ENCODE measurements at places on chromosomes 1 and 21. TPM values are rescaled to one million over a fixed set of nuclear protein-coding genes. Genes with fewer than 3 reads are reported as not detected.

The FMO2 gene
- polyA plus RNA-seq, result 3.9 TPM

The VWA5B1 gene
- 0.69 TPM for polyA plus RNA-seq

The PPCS gene
- 145 TPM for polyA plus RNA-seq

The THEM5 gene
- polyA plus RNA-seq, result not detected

The KMO gene
- polyA plus RNA-seq, result 35.5 TPM

The IL20 gene
- not detected for polyA plus RNA-seq

The CD48 gene
- polyA plus RNA-seq, result 3.2 TPM

The SPRR4 gene
- polyA plus RNA-seq, result not detected

DNA sequence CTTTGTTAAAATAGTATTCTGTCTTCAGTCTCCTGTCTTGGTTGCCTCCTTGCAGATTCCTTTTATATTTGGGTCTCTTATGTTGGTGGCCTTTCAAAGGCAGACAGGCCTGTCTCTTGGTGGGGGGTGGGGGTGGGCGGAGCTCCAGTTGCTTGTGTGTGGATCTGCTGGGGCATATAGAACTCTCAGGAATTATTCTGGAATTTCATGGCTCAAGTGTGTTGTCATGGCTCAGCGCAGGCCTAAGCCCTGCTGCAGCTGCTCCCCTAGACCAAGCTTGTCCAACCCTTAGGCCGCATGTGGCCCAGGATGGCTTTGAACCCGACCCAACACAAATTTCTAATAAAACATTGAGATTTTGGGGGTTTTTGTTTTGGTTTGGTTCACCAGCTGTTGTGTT, 8.0 kb downstream of the C1orf35 start:
- no peak overlapping the region for H3K27ac ChIP-seq
- peaks cover 10% of the 10 kb centered on the region for H3K4me1 ChIP-seq
- no peaks in the 10 kb centered on the region for H3K27me3 ChIP-seq
- no peak for DNase-seq
- no peaks in the 10 kb centered on the region for H3K36me3 ChIP-seq

GRCh38 chr1:188350104-188350503, 1521.4 kb downstream of the PLA2G4A start:
- H3K4me3 ChIP-seq, result no peak overlapping the region
- H3K27me3 ChIP-seq, result no peaks in the 10 kb centered on the region
- no peak overlapping the region for H3K27ac ChIP-seq
- no peak for DNase-seq
- no peaks in the 10 kb centered on the region for H3K4me1 ChIP-seq

DNA sequence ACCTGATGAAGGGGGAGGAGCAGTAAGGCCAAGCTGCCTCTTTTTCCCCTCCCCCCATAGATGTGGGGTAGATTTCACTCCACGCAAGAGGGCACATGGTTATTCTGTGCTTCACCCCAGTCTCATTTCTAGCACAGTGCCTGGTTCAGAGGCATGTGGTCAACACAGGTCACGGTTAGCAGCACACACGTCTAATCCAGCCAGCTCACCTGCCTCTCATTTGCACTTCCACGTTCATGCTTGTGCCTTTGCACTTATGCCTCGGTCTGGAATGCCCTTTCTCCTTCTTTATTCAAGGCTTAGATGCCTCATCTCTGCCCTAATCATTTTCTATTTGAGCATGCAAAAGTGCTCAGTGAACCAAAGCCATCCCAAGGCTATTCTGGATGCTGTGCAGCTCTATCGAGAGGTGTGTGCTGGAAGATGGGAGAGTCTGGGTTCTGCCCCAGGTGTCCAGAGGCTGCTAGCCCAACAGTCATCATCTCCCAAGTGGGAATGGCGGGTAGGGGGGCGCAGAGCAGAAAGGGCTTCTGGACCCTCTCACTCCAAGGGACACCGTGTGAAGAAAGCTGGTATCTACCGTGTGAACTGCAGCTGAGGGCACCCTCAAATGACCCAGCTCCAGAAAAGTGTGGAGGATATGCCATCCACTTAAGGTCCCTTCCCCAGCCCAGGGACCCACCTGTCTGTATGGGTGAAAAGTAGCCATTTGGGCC, 2.1 kb upstream of the A3GALT2 start:
- H3K27me3 ChIP-seq, result no peaks in the 10 kb centered on the region
- H3K36me3 ChIP-seq, result peaks cover 41% of the 10 kb centered on the region
- peak; percentile 41 for DNase-seq
- peaks cover 23% of the 10 kb centered on the region for H3K4me1 ChIP-seq
- H3K4me3 ChIP-seq, result no peak overlapping the region
- H3K27ac ChIP-seq, result peak overlapping the region; percentile 56

GRCh38 chr1:43849670-43850069, 83.9 kb upstream of the ARTN start:
- H3K4me3 ChIP-seq, result no peak overlapping the region
- no peaks in the 10 kb centered on the region for H3K36me3 ChIP-seq
- no peak for DNase-seq
- no peaks in the 10 kb centered on the region for H3K4me1 ChIP-seq
- H3K27ac ChIP-seq, result no peak overlapping the region

DNA sequence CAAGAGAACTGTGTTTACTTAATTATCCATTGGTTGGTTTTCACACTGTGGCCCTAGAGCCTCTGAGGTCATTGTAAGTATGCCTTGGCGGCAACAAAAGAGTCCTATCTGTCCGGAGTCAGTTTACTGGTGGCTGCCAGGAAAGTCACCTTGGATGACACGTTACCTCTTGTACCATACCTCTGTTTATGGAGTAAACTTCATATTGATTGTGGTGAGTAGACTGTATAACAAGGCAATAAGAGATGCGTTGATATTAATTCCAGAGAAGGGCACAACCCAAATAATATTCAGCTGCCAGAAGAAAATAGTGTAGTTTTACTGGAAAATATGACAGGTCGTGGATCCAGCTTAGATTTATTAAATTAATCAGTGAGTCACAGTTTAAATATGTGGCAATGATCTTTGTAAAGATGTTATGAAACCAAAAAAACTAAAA, 20.4 kb upstream of the KIF14 start:
- H3K4me3 ChIP-seq, result no peak overlapping the region
- H3K36me3 ChIP-seq, result no peaks in the 10 kb centered on the region
- DNase-seq, result no peak
- no peaks in the 10 kb centered on the region for H3K27me3 ChIP-seq
- H3K27ac ChIP-seq, result no peak overlapping the region
- no peaks in the 10 kb centered on the region for H3K4me1 ChIP-seq

GRCh38 chr1:116712510-116712909, 41.7 kb upstream of the CD2 start:
- no peaks in the 10 kb centered on the region for H3K27me3 ChIP-seq
- no peaks in the 10 kb centered on the region for H3K36me3 ChIP-seq
- no peak for DNase-seq
- H3K4me3 ChIP-seq, result no peak overlapping the region
- no peak overlapping the region for H3K27ac ChIP-seq
- H3K4me1 ChIP-seq, result no peaks in the 10 kb centered on the region
